RCC 7860 (cell line): ENCODE measurements at places on chromosomes 1 and 21.
A peak's percentile ranks its signal among the peaks of the same experiment; 100 is the strongest.

GRCh38 chr1:11229203-11229602, 33.1 kb downstream of the MTOR start:
- no peak for DNase-seq

DNA sequence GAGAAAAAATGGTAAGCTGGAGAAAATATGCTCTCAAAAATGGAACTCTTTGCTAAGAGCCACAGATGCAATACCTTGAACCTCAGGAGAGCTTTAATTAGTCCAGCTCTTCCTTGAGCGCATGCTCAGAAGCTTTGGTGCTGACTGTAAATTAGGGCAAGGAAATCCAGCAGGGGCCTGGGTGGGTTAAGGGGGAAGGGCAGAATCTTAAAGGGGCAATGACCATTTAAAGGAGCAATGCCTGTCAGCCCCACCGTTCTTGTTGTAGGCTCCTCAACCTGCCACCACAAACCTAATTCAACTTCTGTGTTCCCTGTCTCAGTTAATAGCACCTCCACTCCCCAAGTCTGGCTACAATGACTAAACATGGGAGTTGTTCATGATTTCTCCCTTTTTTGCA, 6.8 kb upstream of the SLC22A15 start:
- no peak for DNase-seq

- DNase-seq, result no peak
Measured at GRCh38 chr1:65531972-65532570, 111.6 kb downstream of the LEPR start.

DNA sequence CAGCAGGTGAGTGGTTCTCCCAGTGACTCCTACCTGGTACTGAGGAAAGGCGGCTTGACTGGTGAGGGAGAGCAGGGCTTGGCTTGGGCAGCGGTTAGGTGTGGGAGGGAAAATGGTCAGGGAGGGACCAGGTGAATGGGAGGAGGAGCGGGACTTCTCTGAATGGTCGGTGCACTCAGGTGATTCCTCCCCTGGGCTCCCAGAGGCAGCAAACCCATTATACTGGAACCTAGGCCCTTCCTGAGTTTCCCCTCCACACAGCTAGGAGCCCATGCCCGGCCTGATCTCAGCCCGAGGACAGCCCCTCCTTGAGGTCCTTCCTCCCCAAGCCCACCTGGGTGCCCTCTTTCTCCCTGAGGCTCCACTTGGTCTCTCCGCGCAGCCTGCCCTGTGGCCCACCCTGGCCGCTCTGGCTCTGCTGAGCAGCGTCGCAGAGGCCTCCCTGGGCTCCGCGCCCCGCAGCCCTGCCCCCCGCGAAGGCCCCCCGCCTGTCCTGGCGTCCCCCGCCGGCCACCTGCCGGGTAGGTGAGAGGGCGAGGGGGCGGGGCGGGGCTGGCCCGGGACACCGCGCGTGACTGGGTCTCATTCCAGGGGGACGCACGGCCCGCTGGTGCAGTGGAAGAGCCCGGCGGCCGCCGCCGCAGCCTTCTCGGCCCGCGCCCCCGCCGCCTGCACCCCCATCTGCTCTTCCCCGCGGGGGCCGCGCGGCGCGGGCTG, 2.3 kb downstream of the ARTN start:
- DNase-seq, result no peak

DNA sequence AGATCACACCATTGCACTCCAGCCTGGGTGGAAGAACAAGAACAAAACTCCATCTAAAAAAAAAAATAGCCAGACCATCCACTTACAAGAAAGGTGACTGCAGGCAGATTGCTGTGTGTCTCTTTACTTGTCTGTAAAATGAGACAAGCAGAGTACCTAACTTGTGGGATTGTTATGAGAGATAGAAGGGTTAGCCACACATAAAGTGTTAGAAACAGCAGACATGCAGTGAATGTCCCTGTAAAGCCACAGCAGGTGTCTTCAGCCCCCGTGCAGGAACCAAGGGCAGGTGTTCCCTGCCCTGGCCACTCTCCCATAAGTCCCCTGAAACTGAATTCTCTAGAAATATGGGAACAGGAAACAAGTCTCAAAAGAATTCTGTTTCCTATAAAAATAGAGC, 40.8 kb upstream of the EFHD2 start:
- DNase-seq, result no peak

- DNase-seq, result no peak
Measured at GRCh38 chr1:85334962-85335361, 58.5 kb upstream of the BCL10 start.

GRCh38 chr1:92091625-92092024, 11.5 kb downstream of the BTBD8 start:
- no peak for DNase-seq

DNA sequence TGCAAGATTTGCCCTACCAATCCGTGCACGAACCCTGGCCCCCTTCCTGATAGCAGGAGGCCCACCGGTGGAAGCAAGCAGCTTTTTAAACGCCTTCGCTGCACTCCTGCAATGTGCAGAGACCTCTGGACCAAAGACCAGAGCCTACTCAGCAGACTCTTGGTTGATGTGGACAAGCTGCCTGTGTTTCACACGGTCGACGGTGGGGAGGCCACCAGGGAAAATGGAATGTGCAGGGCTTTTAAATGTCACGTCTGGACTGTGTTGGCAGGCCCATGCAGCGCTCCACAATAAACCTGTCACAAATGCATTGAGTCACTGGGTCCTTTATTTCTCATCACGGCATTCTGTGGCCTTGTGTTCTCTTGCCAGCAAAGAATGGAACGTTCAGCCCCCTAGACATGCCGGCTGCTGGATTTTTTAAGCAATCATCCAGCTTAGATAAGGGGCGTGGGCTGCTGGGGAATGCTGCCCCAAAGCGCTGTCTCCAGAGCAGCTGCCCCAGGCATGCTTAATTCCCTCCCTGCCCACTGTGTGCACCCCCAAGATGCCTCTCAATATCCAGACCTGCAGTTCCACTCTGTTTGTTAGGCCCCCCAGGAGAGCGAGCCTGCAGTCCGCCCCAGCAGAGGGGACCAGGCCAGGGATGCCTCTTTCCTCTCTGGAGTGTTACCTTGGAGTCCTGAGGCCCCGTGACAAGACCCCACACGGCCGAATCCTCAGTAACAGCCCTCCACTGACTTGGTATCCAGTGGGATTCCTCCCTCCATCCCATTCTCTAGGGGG, 71.3 kb downstream of the ATP5PO start:
- DNase-seq, result no peak

GRCh38 chr1:76568573-76569238, 298.6 kb upstream of the ST6GALNAC5 start:
- no peak for DNase-seq

DNA sequence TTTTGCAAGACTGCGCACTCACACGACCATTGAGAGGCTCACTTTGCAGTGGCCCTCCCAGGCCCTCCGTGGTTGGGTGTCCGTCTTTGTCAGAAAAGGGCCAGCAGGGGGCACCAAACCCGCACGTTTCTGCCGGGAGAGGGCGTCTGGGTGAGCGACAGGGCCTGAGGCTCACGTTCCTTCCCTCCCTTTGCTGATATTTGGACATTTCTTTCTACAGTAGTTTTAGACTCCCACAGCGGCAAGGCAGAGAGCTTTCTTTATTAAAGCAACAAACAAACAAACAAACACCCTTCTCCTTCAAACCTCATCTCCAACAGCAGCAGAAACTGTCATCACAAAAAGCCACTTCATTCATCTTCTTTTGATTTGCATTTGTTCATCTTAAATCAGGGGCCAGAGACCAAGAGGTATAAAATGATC, 79.2 kb upstream of the WDR26 start:
- DNase-seq, result peak; percentile 60

DNA sequence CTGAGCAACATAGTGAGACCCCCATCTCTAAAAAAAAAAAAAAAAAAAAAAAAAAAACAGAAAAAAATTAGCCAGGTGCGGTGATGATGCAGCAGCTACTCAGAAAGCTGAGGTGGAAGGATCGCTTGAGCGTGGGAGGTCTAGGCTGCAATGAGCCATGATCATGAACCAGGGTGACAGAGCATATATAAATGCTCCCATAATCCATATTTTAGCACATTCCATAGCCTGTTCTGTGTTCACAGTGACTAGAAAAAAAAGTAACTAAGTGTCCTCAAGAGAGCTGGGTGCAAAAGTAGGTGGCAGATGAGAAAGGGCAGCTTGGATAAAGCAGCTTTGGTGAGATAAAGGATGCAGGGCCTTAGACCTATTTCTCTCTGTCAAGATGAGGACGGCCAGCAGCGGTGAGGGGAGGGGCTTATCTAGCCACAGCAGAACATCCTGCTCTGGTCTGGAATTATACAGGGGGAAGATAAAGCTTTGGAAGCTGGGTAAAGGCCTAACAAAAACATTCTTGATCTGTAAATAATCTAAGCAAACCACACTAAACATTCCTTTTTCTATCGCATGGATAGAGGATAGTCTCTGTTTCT, 205.3 kb downstream of the DAB1 start:
- DNase-seq, result no peak

DNA sequence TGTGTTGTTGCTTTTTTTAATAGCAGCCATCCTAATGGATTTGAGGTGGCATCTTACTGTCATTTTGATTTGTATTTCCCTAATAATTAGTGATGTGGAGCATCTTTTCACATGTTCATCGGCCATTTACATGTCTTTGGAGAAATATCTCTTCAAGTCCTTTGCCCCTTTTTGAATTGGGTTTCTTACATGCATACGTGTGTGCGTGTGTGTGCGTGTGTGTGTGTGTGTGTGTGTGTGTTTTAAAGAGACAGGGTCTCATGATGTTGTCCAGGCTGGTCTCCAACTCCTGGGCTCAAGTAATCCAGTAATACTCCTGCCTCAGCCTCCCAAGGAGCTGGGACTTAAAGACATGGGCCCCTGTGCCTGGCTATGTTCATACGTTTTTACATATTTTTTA, 9.5 kb downstream of the PKNOX1 start:
- DNase-seq, result no peak

DNA sequence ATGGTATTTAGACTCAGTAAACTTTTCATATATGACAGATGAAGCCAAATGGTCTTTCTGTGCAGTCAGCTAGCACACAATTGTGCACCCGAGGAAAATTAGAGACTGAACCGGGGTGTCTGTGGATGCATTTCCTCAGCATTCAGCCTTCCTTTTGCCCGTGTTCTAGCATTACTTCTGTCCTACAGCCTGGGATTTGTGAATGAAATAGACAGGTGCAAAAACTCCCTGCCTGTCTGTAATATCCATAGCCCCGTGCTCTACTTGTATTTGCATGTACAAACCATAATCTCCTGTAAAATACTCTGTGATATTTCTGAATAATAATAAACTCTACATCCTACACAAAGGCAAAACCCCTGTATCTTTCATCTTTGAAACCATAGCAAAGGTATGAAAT, 64.8 kb upstream of the LGALS8 start:
- DNase-seq, result no peak

GRCh38 chr1:221011145-221011544, 131.9 kb downstream of the HLX start:
- no peak for DNase-seq

DNA sequence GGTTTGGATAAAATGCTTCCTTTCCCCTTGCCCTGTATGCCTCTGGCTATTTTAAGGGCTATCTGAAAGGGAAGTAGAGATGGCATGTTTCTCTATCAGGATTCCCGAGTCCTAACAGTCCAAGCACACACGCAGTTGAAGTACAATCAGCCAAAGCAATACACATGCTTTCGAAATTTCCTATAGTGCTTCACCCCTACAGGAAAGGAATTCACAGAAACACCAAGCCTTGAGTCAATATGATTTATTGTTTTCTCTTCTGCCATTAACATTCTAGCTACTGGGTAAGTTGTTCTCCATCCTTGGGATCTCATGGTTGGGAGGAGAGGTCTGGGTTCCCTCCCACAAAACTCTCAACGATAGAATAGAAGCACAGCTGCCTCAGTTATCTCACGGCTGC, 8.7 kb downstream of the ITLN1 start:
- DNase-seq, result no peak

DNA sequence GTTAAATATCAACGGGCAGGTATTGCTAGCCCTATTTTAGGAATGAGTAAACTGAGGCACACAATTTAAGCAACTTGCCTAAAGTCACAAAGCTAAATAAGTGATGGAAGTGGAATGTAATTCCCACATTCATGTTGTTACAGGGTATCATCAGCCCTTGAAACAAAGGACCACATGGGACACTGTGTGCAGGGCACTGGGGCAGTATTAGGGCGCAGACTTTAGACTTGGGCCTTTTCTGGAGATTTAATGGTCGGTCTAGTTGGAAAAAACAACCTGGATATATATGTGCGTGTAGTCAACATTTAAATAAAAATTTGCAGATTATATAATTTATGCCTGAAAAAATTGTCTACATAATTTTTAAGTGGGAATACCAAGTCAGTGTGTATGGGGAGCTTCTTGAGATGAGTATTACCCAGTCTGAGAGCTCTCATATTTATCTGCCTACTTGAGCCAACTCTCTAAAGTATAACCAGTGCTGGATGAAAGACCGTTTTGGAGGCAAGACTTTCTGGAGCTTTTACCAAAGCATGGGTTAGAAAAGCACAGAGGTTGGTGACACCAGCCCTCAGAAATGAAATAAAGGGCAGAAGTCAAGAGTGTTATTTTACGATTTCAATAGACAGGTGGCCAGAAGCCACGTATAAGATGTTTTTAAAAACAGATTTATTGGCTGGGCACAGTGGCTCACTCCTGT, 1.6 kb downstream of the KDM1A start:
- no peak for DNase-seq

GRCh38 chr1:26478159-26478558, 5.9 kb downstream of the HMGN2 start:
- DNase-seq, result no peak

DNA sequence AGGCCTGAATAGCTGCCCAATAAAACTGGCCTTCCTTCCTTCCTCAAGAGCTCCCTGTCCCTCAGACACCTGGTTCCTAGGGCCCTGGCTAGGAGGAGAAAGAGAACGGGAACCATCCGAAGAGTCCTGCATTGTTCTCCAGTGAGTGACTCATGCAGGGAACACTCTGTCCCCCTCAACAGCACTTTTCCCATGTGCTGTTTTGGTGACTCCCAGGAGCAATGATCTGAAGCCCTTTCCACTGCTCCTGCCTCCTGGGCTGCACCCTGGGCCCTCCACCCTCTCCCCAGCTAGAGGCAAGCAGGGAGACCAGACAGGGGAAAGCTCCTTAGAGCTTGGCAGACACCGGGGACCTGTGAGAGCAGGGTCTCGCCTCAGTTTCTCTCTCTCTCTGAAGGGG, 18.9 kb downstream of the TNNT2 start:
- DNase-seq, result no peak

GRCh38 chr1:107467286-107467685, 326.4 kb downstream of the NTNG1 start:
- DNase-seq, result no peak

- no peak for DNase-seq
Measured at GRCh38 chr1:89771991-89772560, 48.8 kb upstream of the LRRC8D start.

DNA sequence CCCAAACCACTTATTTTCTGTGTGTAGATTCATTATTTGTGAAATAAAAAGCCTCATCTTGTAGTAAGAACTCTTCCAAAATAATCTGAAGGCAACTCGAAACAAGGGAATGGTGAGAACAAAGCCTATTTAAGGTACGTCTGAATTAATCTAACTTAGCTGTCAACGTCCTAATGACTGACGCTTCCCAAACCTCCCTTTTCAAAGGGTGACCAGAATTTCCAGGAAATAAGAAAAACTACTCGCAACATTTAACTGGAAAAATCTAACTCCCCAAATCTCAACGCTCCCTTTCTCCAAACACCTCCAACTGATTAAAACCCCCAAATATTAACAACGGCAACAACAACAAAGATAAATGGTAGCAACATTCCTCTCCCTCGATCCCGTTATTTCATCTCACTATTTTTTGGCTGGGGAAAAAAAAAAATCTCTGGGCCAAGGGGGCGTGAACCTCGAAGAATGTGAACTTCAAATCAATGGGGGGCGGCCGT, 693 bp downstream of the SRSF10 start:
- DNase-seq, result no peak
